ENCODE measurements at places on chromosomes 6 and 20.

DNA sequence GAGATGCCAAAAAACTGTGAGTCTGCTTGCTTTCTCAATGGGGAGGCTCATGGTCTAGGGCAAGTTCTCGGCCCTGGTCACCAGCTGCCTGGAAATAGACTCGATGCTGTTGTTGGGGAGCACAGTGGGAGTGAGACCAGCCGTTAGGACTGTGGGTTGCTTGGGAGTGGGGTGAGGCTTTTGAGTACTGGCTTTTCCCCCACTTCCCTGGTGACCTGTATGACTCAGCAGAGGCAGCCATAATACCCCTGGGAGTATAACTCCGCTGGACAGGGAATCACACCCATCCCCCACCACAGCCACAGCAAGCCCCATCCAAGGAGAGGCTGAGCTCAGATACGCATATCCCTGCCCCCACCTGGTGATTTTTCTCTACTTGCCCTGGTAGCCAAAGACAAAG is 48.9 kb upstream of the OGFRL1 start:
- no peak for DNase-seq

DNA sequence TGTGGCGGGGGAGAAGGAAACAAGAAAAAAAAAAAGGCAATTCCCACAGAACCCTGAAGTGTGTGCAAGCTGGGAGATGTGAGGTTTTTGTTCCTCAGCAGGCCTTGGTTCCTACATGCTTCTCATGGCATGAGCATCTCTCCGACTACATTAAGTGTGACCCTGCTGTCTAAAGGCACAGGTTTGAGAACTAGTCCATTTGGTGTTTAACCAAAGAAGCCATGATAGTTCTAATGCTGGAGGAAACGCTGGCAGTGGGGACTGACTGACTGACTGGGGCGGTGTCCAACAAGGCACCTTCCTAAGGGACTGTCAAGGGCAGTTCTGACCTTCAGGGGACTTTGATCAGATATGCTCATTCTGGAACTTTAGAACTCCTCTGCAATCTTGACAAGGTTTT is 3.8 kb downstream of the TXNDC5 start:
- no peak for DNase-seq

DNA sequence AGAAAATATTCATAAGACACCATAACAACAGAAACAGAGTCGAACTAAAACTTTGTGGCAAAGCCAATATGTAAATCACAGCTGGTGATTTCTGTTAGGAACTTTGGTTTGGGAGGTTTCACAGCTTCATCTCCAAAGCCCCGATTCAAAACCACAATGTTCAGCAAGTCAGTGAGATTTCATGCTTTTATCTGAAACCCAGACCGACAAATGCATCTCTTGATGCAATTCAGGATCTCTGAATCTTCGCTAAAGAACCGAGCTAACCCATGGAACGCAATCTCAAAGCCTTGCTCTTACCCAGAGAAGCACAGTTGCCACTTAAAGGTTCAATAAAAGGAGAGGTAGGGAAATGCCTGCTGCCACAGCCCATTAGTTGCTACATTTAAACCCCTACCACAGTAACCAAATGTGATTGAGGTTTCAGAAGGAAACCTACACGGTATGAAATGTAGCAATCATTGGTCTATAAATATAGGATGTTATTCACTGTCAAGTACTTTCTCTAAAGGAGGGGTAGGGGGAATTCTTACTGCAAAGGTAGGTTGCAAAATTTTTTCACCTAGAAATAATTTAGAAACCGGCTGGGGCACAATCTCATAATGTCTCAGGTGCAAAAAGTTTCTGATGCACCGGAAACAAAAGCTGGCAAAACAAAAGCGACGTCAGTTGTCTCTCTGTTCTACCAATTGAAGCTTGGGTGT is 381.0 kb upstream of the ARID1B start:
- DNase-seq = no peak

DNA sequence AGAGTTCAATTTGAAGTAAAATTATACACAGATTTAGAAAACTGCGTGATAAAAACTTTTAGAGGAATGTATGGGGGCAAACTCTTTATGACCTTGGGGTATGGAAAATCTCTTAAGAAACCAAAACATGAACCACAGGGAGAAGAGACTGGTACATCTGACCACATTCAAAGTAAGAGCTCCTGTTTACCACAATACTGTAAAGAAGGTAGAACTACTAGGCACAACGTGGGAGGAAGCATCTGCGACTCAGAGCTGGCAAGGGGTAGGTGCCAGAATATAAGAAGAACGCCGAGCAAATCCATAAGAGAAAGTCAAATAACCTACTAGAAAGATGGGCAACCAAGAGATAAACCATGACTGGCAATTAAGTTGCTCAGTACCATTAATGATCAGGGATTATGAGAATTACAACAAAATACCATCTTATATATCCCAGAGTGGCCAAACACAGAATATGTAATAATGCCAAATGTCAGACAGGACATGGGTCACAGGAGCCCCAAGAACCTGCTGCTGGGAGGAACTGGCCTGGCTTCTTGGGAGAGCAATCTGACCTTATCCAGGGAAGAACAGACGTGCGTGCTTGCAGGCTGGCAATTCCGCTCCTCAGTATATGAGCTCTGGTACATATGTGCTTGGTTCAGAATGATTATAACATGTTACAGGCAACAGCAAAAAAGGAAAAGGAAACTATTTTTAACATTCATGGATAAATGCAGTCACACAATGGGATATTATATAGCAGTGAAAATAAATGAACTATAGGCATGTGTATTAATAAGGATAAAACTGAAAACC is 50.2 kb downstream of the INSM1 start:
- DNase-seq = no peak

DNA sequence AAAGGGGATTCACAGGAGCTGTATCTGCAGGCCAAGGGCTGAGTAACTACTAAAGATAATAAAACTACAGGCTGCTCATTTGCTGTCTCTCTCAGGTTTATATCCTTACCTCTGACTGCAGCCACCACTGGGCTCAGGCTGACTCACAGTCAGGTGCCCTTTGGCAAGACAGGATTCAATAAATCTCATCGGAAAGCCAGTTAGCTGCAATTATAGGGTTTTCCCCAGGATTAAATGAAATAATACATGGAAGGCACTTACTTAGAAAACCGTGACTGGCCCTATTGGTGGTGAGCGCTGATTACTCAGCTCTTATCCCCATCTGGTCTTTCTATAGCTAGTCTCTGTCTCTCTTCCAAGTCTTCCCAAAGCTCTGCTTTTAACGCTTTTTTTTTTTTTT is 26.4 kb downstream of the RMND1 start:
- no peak for DNase-seq

DNA sequence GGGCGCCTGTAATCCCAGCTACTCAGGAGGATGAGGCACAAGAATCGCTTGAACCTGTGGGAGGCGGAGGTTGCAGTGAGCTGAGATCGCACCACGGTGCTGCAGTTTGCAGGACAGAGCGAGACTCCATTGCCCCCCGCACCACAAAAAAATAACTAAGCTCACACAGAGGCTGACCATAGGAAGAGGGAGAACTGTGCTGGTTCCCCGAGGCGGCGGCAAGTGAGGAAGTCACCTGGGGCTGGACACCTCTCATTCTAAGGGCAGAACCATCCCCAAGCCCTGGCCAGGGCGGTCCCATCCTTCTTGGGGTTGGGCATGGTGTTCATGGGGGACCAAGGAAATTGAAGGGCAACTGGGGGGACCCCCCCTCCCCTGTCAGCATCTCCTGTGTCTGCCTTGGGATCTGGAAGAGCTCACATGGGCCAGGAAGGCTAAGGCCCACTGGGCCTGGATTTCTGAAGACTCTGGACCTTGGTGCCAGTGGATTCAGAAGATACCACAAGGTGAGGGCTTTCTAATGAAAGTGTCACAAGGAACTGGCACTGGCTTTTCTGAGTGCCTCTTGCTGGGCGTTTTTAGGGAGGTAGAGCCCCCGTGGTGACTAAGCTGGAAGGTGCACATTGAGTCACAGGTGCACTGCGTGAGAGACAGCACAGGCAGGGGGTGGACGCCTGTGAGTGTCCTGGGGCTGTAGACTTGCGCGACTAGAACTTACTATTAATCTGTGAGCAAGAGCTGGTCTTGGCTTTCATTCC is 11.5 kb downstream of the IRF4 start:
- DNase-seq = no peak

Measured in right renal cortex interstitium (tissue), 3 donors.